Spleen (tissue), 13 donors: ENCODE measurements at places on chromosomes 13 and 19.

GRCh38 chr19:35692010-35692409 lies 12.3 kb upstream of the ZBTB32 start:
- no peak for DNase-seq

GRCh38 chr13:29563941-29564340 lies 31.5 kb downstream of the SLC7A1 start:
- DNase-seq, result no peak

DNA sequence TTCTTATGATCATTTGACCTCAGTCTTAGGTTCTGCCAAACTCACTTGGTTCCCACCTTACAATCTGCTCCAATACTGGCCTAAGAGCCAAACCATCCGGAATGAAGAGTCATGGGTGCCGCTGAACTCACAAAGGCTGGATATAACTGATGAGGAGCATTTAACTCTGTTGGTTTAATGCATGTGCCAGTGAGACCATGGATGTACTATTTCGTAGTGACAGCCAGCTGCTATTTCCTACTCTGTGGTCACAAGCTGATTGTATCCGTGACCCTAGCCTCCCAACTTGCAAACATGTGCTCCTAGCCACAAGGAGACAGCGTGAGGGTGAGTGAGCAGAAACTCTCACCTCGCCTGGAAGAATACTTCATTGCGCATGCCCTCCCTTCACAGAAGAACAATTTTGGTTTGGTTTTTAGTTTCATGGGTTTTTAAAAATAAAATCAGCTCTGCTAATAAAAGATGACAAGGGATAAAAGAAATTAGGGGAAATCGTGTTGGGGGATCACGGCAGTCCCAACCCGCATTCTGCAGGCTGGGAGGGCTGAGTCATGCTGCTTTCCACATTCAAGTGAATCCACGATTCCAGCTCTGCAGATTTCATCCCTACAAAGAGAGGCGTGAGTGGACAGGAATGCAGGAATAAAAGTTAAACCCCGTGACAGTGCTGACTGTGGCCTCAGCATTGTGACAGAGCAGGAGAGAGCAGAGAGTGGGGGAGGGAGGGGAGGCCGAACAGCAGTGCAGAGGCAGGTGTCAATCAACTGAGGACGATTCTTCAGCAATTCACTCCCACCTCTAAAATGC lies 66.8 kb upstream of the RAP2A start:
- DNase-seq, result no peak

GRCh38 chr13:42753697-42754096 lies 27.7 kb upstream of the FAM216B start:
- no peak for DNase-seq

DNA sequence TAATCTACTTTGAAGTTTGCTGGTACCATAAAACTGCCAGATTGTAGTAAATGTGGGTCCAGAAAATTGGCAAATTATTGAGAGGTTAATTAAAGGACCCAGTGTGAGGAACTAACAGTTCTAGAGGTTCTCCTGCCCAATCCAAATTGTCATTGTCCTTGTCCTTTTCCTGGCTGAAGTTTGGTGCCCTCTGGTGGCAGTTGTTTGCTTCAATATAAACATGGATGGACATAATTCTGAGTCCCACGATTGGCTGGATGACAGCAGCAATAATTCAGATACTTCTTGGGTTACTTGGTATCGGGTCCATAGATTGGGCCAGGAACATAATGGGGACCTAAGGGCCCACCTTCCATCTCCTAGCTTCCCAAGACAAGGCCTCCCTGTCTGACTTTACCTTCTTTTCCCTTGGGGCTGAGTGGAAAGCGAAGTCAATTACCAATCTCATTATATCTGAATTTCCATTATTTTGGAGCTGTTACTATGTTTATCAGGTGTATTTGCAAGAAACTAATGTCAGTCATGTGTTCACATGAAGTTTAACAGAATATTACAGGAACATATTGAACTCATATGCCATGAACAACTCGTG lies 33.8 kb upstream of the GARRE1 start:
- no peak for DNase-seq

- no peak for DNase-seq
These were observed 6.8 kb downstream of the F2RL3 start for GRCh38 chr19:16895467-16896145.

DNA sequence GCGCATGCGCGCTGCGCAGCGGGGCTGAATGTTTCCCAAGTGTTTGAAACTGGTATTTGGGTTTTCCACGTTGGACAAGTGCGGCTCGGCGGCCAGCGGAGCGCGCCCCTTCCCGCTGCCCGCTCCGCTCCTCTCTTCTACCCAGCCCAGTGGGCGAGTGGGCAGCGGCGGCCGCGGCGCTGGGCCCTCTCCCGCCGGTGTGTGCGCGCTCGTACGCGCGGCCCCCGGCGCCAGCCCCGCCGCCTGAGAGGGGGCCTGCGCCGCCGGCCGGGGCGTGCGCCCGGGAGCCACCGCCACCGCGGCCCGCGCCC lies at the start of gene ING1:
TSS of gene ING1 (plus strand) at position 59 of the 311 bp plus-strand sequence. CDS start 450 bp downstream, outside the sequence.
- DNase-seq, result no peak

DNA sequence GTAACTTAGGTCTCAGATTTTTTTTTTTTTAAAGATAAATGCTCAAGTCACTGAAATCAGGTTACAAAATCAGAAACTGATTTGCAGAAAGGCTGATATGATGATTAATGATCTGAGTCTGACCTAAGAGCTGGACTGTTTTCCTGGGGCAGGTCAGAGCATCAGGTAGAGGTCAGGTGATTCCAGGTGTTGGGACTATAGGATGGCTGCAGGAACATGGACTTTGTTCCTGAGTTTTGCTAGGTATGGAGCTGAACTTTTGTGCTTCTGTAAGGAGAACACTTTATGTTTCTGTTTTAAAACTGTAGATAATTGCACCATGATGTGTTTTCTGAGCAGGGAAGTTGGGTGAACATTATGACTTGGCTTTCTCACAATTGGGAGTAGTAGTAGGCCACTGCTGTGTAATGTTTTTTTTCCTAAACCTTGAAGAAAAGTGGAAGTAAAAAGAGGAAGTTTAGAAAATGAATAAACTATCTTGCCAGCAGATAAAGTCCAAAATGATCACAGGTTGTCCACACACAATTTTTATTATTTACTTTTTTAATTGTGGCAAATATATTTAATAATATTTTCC lies 297.2 kb downstream of the DCT start:
- DNase-seq, result no peak

- DNase-seq, result no peak
These were observed 988.0 kb downstream of the PCDH17 start for GRCh38 chr13:58619396-58620113.

DNA sequence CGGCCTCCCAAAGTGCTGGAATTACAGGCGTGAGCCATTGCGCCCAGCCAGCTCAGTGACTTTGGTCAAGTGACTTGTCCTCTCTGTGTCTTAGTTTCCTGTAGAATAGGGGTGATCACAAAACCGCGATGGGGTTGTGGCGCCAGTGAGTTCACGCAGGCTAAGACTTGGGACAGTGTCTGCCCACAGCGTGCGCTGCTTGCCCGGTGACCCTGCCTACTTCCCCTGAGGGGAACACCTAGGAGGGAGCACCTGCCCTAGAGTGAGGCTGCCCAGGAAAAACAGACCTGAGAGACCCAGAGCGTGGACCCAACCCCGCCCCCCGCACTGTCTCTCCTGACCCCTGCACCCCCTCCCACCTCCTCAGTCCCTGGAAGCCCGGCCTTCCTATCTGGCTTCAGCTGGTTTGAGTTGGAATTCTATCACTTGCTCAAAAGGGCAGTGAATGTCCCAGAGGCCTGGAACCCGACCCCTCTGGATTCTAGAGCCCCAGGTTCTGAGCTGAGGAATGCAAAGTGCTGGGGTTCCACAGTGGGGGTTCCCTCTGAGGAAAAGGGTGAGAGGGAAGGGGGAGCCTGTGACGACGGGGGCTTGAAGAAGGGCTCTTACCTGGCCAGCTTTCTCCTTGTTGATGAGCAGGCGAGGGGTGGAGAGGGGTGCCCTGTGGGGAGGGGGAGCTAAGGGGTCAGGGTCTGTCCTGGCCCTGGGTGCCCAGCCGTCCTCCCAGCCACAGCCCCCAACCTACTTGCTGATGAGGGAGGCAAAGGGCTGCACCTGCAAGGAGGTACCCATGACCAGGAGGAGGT lies 2.2 kb upstream of the RINL start:
- DNase-seq, result peak; percentile 75

DNA sequence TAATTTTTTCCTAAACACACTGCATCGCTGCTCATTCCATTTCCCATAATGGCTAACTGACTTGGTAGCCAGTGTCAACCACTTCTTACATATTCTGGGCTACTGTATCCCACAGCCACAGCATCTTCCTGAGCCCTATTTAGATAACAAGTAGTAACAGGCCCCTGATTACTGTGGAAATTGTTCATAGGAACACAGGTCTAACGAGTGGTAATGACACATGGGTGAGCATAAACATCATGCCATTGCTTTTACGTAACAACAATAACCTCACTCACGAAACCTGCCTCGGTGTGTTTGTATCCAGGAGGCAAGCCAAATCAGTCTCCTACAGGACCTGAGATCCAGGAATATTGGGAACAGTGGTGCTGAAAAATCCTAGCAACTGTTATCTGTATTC lies 438.6 kb downstream of the KLF5 start:
- DNase-seq, result no peak

DNA sequence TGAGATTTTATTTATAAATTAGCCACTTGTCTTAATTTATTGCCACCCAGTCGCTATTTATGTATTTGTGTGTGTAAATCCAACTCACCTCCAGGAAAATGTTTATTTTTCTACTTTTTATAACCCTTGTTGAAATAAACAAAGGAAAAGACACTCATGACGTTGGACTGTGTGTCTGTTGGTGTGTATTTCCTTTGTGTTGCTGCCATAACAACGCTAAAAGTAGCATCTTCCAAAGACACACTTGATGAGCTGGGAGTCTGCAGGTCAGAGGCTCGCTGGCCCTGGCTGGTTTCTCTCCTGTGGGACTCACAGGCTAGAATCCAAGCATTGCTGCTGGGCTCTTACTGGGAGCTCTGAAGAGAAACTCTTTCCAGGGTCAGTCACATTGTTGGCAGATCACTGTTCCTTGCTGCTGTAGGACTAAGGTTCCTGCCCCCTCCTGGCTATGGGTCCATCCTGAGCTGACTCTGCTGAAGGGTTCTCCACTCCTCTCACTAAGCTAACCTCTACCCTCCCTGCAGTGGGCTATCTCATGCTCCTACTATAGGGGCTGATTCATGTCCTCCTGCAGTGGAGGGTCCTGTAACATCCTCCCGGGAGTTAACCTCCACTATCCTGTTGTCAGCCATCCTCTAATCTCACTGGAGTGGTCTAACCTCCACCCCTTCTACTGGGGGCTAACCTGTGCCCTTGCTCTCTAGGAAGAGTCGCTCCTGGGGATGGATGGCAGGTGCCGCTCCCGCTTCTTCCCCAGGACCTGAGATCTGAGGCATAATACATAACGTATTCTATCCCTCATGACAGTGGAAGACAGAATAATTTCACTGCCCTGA lies 2.1 kb downstream of the IFNL2 start:
- DNase-seq, result no peak

DNA sequence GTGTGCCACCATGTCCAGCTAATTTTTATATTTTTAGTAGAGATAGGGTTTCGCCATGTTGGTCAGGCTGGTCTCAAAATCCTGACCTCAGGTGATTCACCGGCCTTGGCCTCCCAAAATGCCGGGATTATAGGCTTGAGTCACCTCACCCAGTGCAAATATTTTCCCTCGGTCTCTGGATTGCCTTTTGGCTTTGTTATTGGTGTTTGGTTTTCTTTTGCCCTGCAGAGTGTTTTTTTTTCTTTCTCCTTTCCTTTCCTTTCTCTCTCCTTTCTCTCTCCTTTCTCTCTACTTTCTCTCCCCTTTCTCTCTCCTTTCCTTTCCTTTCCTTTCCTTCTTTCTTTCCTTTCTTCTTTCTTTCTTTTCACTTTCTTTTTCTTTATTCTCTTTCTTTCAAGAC lies 33.2 kb downstream of the KDM4B start:
- no peak for DNase-seq

DNA sequence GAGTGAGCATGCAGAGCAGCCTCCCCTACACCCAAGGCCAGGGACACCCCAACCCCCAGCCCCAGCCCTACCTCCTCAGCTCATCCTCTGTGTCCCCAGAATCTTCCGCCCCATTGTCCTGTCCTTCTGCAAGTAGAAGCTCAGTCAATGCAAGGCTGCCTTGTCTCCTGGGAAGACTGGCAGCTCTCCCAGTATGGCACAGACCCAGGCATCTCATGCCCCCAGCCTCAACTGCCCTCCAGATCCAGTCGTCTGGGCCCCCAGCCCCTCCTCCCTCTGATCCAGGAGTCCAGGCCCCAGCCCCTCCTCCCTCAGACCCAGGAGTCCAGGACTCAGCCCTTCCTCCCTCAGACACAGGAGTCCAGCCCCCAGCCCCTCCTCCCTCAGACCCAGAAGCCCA lies 13.0 kb downstream of the ZNF575 start:
- peak; percentile 44 for DNase-seq

DNA sequence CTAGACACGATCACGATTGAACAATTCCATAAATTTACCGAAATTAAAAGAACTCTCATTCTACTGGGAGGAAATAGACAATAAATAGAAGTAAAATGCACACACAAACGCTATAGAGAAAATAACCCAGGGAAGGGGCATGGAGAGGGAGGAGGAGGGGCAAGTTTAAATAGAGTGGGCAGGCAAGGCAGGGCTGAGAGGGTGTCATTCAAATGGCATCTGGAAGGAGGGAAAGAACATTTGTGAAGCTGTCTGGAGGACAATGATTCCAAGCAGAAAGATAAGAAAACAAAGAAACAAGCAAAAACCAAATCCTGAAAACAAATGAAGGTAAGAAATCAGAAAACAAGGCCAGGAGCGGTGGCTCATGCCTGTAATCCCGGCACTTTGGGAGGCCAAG lies 45.6 kb upstream of the GTF2F2 start:
- no peak for DNase-seq

- no peak for DNase-seq
These were observed 457.7 kb upstream of the SPRY2 start for GRCh38 chr13:80798576-80799133.

DNA sequence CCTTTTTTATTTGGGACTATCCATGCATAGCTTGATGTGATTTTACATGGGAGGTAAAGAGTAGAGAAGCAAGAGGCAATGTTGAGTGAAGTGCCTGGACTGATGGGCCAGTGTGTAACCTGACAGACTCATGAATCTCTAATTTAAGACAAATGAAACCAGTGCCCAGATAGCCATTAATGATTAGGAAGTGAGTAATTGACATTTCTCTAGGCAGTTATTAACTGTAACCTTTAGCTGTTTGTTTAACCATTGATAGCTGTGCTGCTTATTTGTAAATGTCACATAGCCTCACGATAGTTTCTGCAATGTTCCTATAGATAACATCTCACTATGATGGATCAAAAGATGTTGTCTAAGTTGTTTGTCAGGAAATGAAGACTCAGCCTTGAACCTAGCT lies 1047.5 kb upstream of the SPRY2 start:
- no peak for DNase-seq
